Stimulated activated CD4-positive, alpha-beta T cell treated with anti-CD3 and anti-CD28 coated beads, TNF-alpha, amount 100 ng/mL, for 48 hours (primary cell): ENCODE measurements at places on chromosomes 16 and 17.

DNA sequence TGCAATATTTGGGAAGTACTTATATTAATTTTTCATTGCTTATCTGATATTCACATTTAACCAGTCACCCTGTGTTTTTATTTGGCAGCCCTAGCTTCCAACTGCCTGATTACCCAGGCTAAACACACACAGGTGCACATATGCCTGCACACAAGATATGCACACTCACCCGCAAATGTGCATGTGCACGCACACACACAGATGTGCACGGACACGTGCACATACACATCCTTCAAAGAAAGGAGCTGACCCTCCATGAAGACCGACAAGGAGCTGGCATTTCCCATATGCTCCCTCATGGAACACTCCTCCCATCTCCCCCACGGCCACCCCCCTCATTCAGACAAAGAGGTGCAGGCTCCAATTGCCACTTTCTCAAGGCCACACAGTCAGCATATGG, 242.2 kb downstream of the ENGASE start:
- DNase-seq, result no peak

DNA sequence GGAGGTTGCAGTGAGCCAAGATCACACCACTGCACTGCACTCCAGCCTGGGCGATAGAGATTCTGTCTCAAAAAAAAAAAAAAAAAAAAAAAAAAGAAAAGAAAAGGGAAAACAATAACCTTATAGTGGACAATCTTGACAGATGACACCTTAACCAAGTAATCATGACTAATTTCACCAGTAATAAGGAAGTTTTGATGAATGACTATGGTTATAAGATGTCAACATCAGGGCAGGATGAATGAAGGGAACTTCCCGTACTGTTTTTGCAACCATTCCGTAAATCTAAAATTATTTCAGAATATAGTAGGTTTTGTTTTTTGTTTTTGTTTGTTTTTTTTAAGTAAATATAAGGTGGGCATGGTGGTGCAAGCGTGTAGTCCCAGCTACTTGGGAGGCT, 23.0 kb downstream of the GSPT1 start:
- no peak for DNase-seq

- DNase-seq, result no peak
Measured at GRCh38 chr16:2811703-2812471, 5.2 kb upstream of the PRSS21 start.

- DNase-seq, result no peak
Measured at GRCh38 chr17:50137042-50137441, 7.1 kb upstream of the SAMD14 start.

DNA sequence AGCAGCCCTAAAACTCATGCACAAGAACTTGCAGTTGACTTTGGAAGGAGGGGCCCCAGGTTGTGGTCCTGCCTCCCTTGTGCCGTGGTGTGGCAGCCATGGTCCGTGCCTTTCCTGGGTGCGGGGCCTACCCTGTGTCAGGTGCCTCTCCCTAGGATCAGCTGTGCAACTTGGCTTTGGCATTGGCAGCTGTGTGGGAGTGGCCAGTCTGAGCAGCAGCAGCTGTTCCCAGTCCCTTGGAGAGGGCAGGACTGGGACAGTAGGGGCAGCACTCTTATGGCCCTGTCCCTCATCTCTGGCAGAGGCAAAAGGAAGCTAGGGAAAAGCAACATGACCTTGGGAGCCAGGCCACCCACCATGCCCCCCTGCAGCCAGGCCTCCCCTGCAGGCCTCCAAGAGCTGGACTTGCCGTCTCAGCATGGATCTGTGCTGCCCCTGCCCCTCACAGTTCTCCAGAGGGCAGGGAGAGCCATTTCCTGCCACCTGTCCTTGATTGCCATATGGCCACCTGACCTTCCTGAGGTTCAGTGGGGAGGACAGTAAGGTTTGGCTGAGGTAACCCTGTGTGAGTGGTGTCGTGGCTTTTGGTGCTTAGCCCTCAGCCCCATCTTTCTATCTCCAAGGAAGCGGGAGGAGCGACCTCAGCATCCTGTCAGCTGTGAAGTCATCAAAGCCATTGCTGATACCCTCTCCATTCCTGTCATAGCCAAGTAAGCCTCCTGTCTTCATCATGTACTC, 15.5 kb upstream of the NFATC3 start:
- no peak for DNase-seq

DNA sequence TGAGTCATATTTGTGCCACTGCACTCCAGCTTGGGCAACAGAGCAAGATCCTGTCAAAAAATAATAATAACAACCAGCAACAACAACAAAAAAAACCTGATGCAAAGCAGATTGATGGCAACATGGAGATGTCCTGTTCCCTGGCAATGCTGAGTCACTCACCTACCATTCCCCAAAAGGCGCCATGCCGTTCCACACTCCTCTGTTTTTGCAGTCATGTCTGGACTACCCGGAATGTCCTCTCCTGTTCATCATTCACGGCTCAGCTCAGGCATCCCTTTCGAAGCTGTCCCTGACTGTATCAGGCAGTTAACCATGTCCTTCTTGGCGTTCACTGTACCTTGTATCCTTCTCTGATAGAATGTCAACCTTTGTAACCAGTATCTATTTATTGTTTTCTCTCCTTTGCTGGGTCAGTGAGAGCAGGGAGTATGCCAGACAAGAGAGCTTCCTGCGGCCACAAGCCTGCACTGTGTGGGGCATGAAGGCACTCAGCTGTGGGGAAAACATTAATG, 147.7 kb downstream of the ABCC12 start:
- DNase-seq, result no peak

- no peak for DNase-seq
Measured at GRCh38 chr16:19757026-19757425, 39.0 kb downstream of the IQCK start.

DNA sequence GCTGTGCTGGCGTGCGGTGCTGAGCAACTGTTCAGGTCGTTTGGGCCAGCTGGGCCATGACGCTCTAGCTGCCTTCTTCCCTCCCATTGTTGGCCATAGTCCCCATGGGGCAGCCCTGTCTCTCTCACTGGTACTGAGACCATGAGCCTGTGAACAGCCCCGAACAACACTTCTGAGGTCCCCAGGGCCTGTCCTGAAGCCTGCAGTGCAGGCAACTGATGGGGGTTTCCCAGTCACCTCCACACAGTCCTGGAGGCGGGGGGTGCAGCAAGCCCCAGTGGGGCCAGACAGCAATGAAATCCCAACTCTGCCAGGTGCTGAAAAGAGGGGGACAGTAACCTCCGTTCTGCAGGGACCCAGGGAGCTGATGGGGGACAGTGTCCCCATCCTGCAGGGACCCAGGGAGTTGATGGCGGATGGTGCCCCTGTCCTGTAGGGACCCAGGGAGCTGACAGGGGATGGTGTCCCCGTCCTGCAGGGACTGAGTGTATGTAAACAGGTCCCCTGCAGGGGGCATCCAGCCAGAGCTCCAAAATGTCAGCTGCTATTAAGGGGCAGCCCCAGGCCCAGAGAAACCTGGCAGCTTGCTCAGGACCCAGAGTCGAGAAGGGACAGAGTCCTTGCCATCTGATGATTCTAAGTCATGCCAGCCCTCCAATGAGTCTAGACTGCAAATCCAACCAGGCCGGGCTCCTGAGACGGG, 30.4 kb downstream of the ENGASE start:
- DNase-seq, result no peak

- no peak for DNase-seq
Measured at GRCh38 chr17:4009186-4009785, 45.0 kb upstream of the ATP2A3 start.

DNA sequence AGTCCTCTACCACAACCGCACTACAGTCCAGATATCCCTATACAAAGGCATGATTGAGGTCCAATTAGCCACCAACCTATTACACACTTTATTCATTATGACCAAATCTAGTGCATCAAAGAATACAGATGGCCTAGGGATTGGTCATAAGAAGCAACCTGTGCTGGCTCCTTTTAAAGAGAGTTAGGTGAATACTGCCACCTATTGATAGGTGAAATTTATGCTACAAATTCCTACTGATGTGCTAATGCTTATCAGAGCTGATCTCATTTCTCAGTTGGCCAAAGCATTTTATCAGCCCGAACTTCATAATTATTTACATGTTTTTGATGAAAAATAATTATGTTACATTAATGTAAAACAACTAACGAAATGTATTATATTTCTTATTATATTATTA, 166.3 kb downstream of the ANKFN1 start:
- DNase-seq, result no peak

GRCh38 chr17:81253358-81254131, 14.4 kb downstream of the NDUFAF8 start:
- peak; percentile 34 for DNase-seq

DNA sequence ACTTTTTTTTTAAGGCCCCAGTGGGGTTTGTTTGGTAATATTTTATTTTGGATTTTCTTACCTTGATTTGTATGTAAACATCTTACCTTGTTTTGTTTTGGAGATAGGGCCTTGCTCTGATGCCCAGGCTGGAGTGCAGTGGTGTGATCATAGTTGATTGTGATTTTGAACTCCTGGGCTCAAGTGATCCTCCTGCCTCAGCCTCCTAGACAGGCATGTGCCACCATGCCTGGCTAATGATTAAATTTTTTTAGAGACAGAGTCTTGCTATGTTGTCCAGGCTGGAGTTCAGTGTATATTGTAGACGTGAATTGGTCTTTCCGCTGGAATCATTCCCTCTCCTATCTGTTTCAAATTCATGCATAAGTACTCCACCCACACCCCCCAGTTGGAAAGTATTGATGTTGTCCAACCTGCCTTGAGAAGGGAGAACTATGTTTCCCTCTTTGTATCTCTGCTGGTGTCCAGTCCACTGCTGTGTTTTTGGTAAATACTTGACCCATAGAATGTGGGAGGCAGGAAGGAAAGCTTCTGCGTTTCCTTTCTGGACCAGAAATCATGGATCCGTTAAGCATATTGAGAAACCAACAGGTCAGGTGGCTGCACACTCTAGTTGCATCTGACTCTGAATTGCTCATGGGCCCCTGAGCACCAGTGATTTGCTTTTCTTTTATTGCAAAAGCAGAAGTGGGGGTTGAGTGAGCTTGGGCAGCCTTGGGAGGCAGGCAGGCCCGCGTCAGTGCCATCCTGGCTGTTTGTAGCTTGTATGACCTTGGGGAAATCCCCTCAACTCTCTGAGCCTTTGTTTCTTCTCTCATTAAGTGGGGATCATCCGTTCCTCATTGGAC, 25.0 kb downstream of the RMI2 start:
- DNase-seq, result no peak

DNA sequence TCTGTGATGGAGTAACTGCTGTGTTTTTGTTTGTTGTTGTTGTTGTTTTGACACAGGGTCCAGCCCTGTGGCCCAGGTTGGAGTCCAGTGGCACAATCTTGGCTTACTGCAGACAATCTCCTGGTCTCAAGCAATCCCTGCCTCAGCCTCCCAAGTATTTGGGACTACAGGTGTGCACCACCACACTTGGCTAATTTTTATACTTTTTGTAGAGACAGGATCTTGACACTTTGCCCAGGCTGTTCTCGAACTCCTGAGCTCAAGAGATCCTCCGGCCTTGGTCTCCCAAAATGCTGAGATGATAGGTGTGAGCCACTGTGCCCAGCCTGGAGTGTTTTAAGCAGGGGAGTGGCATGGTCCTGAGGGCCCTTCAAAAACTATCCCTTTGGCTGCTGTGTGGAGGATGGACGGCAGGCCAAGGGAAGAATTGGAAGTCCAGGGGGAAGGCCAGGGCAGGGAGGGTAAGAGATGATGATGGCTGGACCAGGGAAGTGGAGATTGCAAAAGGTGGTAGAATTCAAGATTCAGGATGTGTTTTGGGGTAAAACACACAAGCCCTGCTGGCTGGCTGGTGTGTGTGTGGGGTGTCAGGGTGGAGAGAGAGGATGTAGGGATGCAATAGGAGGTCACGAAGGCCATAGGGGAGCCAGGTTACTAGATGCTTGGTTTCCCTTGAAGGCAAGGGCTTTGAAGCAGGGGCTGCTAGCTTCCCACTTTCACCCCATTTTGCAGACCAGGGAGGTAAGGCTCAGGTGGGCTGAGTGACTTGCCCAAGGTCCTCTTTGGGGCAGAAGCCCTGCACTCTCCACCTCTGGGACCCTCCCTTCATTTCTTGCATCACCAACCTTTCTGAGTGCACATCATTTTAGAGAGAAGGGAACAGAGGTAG, 18.8 kb upstream of the PLLP start:
- no peak for DNase-seq

GRCh38 chr16:50038756-50039529, 13.9 kb downstream of the CNEP1R1 start:
- DNase-seq, result no peak

DNA sequence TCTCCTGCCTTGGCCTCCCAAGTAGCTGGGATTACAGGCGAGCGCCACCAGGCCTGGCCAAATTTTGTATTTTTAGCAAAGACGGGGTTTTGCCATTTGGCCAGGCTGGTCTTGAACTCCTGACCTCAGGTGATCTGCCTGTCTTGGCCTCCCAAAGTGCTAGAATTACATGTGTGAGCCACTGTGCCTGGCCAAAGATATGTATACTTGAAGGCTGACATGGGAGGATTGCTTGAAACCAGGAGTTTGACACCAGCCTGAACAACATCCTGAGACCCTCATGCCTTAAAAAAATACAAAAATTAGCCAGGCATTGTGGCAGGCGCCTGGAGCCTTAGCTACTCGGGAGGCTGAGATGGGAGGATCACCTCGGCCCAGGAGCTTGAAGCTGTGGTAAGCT, 3.1 kb downstream of the BCAS3 start:
- no peak for DNase-seq

DNA sequence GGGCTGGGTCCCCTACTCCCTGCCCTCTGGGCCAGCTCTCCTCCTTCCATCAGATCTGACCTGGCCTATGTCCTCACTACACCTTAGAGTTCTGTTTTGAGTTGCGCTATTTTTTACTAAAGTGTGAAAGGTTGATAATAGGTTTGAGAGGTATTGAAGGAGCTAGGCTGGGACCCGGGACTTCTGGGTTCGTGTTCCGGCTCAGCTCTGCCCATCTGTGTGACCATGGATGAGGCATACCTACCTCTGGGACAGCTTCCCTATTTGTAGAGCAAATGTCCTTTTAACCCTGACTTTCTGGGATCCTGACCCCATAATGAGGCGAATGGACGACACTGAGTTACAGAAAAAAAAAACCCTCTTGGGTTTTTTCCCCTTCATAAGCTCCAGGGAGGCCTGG, 36.0 kb downstream of the IL21R start:
- DNase-seq, result no peak

GRCh38 chr17:14015271-14015670, 54.0 kb upstream of the COX10 start:
- DNase-seq, result no peak

DNA sequence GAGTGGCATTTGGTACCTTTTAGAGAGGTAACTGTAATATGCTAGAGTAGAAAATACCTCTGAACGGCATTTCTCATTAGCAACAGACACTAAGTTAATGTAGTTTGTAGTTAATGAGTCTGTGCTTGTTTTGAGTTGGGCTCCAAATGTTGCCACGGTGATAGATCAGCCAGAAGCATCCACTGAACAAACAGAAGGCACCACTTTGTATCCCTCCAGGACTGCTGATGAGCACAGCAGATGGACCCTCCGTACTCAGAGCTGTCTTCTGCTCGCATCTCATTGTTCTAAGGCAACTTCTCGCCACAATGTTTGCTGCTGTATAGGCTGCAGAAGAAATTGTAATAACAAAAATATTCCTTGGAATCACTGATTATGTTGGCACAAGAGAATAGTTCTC, 56.1 kb downstream of the TNRC6C start:
- DNase-seq, result no peak
